Smooth muscle cell of trachea (primary cell): ENCODE measurements at places on chromosomes 12 and 14. TPM values are rescaled to one million over a fixed set of nuclear protein-coding genes. Genes with fewer than 3 reads are reported as not detected.

The SPIC gene
- total RNA-seq: not detected in 2 replicates

The CMTM5 gene
- 0.44 and 0.50 TPM in 2 replicates for total RNA-seq

The KCNK10 gene
- total RNA-seq: not detected in 2 replicates

The GSC gene
- total RNA-seq: 0.33 TPM in 1 of 2 replicates, not detected in the other

The ASPG gene
- not detected in 2 replicates for total RNA-seq

The PTPRO gene
- 1.2 and 2.3 TPM in 2 replicates for total RNA-seq

The C3AR1 gene
- total RNA-seq: 0.15 TPM in 1 of 2 replicates, not detected in the other

The ADAMTS20 gene
- total RNA-seq: not detected in 2 replicates

The KLHL33 gene
- total RNA-seq: 0.17 and 0.29 TPM in 2 replicates

The GZMB gene
- not detected in 2 replicates for total RNA-seq
